ENCODE measurements at places on chromosomes 7 and 10. TPM values are rescaled to one million over a fixed set of nuclear protein-coding genes. Genes with fewer than 3 reads are reported as not detected.

Gene OR2A12
- total RNA-seq = not detected

Gene SH3PXD2A
- total RNA-seq = 8.2 TPM

Gene HYCC1
- total RNA-seq = 41.3 TPM

Gene GPR15LG
- total RNA-seq = 6.8 TPM

Gene FRMPD2
- 0.35 TPM for total RNA-seq

Gene SMKR1
- 1.0 TPM for total RNA-seq

Gene ATOH7
- not detected for total RNA-seq

Gene LRMDA
- total RNA-seq = 11.7 TPM

Gene NEUROD6
- total RNA-seq = not detected

Gene TMEM236
- 0.10 TPM for total RNA-seq

Gene EZH2
- 10.1 TPM for total RNA-seq

Gene HMX3
- total RNA-seq = not detected

Gene UTF1
- total RNA-seq = not detected

Gene SKIDA1
- 2.1 TPM for total RNA-seq

Gene CYP2C19
- total RNA-seq = not detected

Gene LRRTM3
- total RNA-seq = not detected

Gene OR2A2
- total RNA-seq = not detected

Gene GIMAP8
- total RNA-seq = 0.15 TPM

Gene BCCIP
- total RNA-seq = 46.4 TPM

Gene SLC39A12
- not detected for total RNA-seq

Gene PNLIP
- total RNA-seq = not detected

Gene GRID2IP
- 0.69 TPM for total RNA-seq

Gene ECHDC3
- total RNA-seq = 14.9 TPM

Gene PTPN20
- total RNA-seq = 9.5 TPM

Gene BMS1
- 20.3 TPM for total RNA-seq

Gene NXPH1
- not detected for total RNA-seq

Gene EBLN1
- total RNA-seq = not detected

Gene PSD
- 3.5 TPM for total RNA-seq

Gene NKX1-2
- total RNA-seq = not detected

Gene RBM20
- total RNA-seq = not detected

Gene MYO1G
- not detected for total RNA-seq

Gene ESYT2
- total RNA-seq = 134 TPM

Gene FAM171A1
- total RNA-seq = 11.5 TPM

Gene TIMM23
- 120 TPM for total RNA-seq

Gene PDZD7
- 4.7 TPM for total RNA-seq

All from renal cortical epithelial cell (primary cell).